NCI-H1417 (cell line): ENCODE measurements at places on chromosomes 5 and 9.
A peak's percentile ranks its signal among the peaks of the same experiment; 100 is the strongest.

DNA sequence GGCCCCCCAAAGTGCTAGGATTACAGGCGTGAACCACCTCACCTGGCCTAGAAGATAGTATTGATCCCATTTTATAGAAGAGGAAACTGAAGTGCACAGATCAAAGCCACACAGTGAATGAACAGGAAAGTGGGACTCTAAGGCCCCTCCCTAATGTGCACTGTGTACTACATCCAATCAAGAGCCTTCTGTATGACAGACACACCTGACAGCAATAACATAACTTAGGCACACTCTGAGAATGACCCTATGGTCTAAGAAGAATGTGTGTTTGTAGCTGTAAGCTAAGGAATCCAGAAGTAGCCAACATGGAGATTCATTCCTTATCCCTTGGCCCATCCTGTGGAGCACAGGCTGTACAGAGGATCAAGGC is 271.2 kb downstream of the SMARCA2 start:
- DNase-seq, result no peak

- DNase-seq, result no peak
These were observed 66.4 kb downstream of the SLCO4C1 start for GRCh38 chr5:102229685-102230084.

DNA sequence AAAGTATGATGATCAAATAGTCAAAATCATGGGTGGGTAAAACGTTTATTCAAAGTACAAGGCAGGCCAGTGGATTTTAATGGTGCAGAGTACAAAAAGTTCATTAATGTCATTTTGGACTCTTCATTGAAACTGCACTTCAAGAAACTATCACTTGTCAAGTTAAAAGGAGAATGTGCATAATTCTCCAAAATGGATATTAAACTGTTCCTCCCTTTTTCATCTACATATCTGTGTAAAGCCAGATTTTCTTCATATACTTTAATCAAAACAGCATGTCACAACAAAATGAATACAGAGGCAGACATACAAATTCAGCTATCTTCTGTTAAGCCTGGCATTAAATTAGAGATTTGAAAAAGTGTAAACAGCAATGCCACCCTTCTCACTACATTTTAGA is 401.6 kb downstream of the NR2F1-AS1 start:
- no peak for DNase-seq

- no peak for DNase-seq
These were observed 85.8 kb upstream of the IER5L start for GRCh38 chr9:129263836-129264235.

DNA sequence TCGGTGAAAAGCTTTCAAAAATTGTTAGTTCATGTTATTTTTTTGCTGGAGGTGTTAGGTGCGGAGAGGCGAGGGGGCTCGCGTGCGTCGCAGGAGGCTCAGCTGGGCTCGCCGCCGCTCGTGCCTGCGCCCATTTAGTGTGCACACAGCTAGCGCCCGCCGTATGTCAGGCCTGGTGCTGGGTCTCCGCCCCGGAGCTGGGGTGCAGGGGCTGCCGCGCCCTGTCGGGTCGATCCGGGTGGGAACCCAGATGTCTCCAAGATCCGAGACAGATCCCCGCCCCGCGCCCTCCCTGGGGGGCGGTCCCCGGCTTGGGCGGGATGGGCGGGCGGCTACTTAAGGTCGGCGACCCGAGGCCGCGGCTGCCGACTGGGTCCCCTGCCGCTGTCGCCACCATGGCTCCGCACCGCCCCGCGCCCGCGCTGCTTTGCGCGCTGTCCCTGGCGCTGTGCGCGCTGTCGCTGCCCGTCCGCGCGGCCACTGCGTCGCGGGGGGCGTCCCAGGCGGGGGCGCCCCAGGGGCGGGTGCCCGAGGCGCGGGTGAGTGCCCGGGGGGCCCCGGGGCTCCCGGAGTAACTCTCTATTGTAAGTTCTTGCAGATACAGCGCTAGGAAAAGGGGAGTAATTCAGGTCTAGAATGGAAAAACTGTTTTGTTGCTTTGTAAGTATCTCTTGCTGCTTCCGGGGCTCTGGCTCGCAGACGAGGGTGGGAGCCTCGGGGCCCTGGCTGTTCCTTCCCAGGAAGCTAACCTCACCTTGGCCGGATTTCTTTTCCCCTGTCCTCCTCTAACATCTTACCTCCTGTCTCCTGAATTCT is 31.7 kb downstream of the GSN start:
- no peak for DNase-seq

DNA sequence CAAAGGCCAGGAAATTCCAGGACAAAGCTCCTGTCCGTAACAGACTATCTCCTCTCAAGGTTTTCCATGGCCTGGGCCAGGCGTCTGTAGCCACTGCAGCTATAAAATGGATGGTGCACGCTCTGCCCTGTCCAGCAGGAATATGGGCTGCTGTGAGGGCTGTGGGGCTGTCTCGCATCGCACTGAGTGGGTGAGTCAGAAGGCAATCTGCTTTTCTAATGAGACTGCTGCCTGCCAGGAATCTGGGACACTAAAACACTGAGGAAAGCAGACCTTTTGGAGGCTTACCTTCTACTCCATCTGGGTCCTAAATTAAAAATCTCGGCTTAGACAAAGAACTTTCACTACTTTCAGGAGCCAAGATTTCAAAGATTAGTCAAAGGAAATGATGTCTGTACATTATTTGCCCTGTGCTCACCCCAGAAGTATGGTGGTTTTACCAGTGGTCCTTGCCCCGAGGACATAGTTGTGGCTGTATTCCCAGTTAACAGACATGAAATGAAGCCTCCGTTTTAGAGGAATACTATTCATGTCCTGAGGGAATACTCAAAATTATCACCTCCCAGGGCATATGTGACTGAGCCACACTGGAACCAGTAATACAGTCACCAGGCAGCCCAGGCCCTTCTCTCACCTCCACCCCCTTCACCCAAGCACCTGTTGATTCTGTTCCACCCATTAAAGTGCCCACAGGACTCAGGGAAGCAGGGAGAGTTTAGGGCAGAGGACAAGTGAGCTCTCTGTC is 56.4 kb downstream of the PFDN1 start:
- no peak for DNase-seq

- no peak for DNase-seq
These were observed 14.1 kb downstream of the POLR3G start for GRCh38 chr5:90488791-90489190.

DNA sequence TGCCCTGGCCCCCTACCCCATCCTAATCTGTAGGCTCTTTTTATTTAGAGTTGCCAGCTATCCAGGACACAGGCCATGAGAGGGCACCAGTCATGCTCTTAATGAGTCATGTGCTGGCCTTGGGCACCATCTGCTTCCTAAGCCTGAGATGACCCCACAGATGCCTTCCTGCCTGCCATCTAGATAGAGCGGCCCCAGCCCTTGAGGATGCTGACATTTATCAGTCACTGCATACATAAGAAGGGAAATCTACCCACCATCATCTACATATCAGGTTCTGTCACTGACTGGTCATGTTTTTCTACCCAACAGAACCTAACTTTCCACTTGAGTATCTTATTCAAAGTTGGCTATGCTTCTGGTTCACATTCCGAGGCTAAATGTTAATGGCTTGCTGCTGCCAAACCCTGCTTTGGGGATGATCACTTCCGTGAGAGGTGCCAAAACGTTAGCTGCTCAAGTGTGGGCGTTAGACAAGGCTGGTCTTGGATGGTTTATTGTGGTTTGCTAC is 49.9 kb upstream of the TTC23L start:
- no peak for DNase-seq

GRCh38 chr9:75389101-75389500 is 300.8 kb downstream of the OSTF1 start:
- no peak for DNase-seq

GRCh38 chr5:92421942-92422341 is 1038.8 kb upstream of the ARRDC3 start:
- DNase-seq, result no peak

- no peak for DNase-seq
These were observed 130.0 kb downstream of the C9orf152 start for GRCh38 chr9:110077925-110078324.

- no peak for DNase-seq
These were observed 69.0 kb upstream of the FAM169A start for GRCh38 chr5:74934949-74935751.

DNA sequence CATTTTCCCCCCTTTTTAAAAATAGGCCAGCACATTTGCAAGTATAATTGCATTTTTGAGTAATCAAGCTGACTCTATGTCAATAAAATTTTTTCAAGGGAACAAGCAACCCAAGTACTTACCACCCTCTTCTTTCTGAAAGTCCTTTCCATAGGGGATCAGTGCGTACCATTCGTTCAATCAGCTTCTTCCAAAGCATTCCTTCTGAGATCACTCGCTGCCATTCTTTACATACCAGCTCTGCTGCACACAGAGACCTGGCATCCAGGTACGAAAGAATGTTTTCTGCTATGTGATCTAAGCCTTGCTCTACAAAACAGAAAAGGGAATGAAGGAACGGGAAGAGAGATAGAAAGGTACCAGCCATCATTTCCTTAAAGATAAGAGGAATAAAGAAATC is 106.6 kb downstream of the FBXW11 start:
- no peak for DNase-seq

GRCh38 chr5:146425023-146425422 is 22.1 kb upstream of the TCERG1 start:
- DNase-seq, result no peak

- peak; percentile 6 for DNase-seq
These were observed 18.2 kb upstream of the SLCO4C1 start for GRCh38 chr5:102314328-102314727.

DNA sequence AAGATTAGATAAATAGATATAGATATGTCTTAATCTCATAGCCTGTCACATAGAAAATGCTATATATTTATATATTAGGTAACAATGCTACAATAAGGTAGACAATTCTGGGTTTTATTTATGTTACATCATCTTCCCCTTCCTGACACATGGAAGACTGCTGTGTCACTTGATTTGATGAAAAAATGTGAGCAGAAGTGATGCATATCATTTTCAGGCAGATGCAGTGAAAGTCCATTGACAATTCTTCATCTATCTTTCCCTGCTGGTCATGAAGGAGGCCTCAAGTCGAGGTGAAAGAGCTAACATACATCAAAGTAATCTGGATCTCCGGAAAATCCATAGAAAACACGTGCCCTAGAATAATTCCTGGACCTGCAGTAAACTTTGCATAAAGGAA is 57.8 kb upstream of the CHD1 start:
- no peak for DNase-seq

DNA sequence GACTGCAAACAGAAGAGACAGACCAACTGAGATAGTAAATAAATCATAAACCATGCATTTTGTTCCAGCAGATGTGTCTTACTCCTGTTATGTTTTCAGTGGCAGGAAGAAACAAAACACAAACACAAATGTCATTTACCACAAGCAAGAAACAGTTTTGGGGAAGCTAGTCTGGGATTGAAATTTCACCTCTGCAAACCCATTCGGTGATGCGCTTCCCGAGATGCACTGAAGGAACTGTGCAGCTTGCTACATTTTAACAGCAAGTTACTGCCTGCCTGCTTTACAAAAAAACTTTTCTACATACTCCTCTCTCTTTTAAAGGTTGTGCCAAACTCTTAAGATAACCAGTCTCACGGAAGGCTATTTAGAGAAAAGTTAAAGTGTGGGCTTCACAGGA is 3.2 kb downstream of the MACROH2A1 start:
- no peak for DNase-seq

DNA sequence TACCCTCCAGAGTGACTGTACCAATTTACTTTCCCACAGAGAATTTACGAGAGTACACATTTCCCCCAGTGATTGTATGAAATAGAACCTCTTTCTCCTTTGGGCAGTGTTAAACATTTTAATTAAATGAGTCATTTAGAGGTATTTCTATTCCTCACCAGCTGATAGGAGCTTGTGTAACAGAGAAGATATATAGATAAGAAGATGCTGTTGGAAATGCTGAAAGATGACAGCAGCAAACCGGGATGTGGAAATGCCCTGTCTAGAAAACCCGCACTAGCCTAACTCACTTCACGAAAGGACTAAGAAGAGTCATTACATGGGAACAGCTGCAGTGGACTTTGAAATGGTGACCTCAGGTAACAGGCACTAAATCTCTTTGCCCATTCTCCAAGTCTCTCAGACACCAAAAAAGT is 68.3 kb downstream of the LPAR1 start:
- no peak for DNase-seq

DNA sequence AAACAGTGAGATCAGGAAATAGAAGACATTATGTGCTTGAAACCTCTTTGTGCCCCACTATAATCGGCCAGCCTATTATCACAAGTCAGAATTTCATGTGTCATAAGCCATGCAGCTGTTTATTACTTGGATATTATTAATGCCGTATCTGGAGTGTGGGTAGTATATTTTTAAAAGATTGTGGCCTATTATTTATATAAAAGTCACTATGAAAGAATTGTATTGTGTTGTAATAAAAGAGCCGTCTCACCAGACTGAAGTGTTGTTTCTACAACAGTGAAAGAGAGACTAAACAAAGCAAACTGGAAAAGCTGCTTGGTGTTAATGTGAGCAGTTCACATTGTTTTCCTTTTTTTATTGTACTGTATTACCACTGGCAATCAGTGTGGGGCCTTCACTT is 449.1 kb downstream of the PSAT1 start:
- DNase-seq, result no peak

DNA sequence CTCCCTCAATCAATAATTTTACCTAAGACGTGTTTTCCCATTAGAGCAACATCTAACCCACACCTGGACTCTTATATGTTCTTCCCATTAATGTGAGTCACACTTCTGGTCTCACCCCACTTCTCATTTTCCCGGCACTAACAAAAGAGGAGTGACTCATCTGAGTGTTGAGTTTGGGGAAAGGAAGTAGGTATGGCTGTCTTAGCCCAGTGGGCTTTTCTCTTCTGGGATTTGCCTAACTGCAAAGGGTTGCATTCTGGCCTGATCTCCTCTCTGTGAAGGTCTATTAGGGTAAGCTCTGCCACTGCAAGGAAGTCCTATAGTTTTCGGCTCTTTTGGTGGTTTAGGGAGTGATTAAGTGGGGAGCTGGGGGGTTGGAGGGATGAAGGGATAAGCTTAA is 195.6 kb downstream of the KIAA0825 start:
- peak; percentile 6 for DNase-seq

DNA sequence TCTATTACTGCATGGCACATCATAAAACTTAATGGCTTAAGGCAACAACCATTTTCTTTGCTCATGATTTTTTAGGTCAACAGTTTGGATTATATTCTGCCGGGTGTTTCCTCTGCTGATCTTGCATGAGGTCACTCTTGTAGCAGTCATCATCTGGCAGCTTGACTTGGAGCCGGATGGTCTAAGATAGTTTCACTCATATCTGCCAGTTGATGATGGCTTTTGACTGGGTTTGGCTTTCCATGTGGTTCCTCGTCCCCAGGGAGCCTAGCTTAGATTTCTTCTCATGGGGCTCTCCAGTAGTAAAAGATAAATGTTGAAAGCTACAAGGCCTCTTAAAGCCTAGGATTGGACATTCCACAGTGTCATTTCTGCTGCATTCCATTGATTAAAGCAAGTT is 27.4 kb downstream of the LNPEP start:
- DNase-seq, result peak; percentile 7

- no peak for DNase-seq
These were observed 656.8 kb upstream of the DMAC1 start for GRCh38 chr9:8456344-8456743.

- DNase-seq, result no peak
These were observed 34.8 kb upstream of the ANXA1 start for GRCh38 chr9:73116880-73117279.

- DNase-seq, result no peak
These were observed 154.1 kb downstream of the ARHGAP26 start for GRCh38 chr5:142924135-142924883.

- DNase-seq, result no peak
These were observed 51.7 kb downstream of the GPBP1 start for GRCh38 chr5:57225553-57225952.

- DNase-seq, result peak; percentile 55
These were observed 141.0 kb downstream of the CDK5RAP2 start for GRCh38 chr9:120438836-120439546.

GRCh38 chr9:132644251-132644650 is 25.5 kb downstream of the DDX31 start:
- peak; percentile 9 for DNase-seq
